NCI-H1436 treated with DMSO at 0.1 percent for 48 hours (cell line): ENCODE measurements at places on chromosomes 16 and 17.

GRCh38 chr16:86881861-86882273 is 303.5 kb downstream of the FOXL1 start:
- DNase-seq: no peak

GRCh38 chr17:39653662-39654331 is 11.4 kb upstream of the TCAP start:
- no peak for DNase-seq

- DNase-seq: no peak
These were observed 9.6 kb downstream of the FHOD1 start for GRCh38 chr16:67237396-67238277.

DNA sequence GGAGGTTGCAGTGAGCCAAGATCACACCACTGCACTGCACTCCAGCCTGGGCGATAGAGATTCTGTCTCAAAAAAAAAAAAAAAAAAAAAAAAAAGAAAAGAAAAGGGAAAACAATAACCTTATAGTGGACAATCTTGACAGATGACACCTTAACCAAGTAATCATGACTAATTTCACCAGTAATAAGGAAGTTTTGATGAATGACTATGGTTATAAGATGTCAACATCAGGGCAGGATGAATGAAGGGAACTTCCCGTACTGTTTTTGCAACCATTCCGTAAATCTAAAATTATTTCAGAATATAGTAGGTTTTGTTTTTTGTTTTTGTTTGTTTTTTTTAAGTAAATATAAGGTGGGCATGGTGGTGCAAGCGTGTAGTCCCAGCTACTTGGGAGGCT is 23.0 kb downstream of the GSPT1 start:
- no peak for DNase-seq

- no peak for DNase-seq
These were observed 893 bp downstream of the CTU2 start for GRCh38 chr16:88706965-88707826.

DNA sequence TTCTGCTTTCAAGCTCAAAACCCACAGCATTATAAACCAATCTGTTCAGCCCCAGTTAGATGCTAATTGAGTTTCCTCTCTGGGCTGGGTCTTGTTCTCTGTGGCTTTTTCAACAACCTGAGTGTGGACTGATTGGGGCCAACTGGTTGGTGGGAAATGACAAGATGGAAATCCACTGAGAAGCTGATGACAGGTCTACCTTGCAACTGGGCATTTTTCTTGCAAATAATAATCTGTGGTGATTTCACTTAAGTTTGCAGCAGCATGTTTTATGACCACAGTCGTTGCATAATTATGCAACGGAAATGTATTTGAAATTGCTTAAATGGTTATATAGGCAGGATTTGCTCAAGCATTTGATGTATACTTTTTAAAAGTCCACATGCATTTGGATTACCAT is 69.9 kb downstream of the AKAP1 start:
- no peak for DNase-seq

GRCh38 chr16:65195998-65196397 is 74.1 kb upstream of the CDH11 start:
- no peak for DNase-seq

DNA sequence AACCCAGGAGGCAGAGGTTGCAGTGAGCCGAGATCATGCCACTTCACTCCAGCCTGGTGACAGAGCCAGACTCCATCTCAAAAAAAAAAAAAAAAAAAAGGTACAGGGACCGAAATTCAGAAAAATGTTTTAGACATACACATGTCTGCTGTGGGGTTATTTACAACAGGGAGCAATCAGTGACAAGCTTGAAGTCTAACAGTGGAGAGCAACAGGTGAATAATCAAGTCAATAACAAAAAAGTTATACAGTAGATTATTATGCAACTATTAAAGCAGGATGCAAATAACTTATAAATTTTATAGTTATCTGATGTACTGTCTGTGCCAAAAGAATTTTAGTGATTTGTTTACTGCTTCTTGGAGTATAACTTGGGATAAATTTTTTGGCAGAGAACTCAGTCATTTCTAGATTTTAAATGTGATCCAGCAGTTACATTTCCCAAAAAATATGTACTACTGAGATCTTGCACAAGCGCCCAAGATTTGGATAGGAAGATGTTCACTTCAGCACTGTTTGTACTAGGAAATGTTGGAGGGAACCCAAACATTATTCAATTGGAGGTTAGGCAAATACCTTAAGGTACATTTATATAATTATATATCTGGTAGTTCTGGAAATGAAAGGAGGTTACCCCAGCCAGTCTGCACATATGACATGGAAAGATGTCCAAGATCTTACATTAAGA is 34.1 kb downstream of the EEF2K start:
- DNase-seq: no peak

DNA sequence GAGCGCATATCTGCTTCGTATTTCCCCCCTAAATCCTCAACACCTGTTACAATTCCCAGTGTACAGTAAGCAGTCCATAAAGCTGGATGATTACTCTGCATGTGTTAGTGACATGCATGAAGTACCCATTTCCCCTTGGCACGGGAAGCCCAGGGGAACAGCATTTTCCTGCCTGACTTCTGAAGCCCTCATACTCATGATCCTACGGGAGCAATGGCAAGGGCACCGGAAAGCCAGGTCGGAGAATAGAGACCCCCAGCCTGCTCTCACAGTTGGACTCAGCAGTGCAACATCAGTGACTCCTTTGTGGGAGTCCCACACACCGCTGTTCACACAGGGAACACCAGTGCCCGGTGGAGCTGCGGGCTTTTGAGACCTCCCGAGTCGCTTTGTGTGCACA is 336.9 kb downstream of the CDH13 start:
- DNase-seq: no peak

GRCh38 chr17:8741771-8742170 is 2.9 kb downstream of the CCDC42 start:
- DNase-seq: no peak

DNA sequence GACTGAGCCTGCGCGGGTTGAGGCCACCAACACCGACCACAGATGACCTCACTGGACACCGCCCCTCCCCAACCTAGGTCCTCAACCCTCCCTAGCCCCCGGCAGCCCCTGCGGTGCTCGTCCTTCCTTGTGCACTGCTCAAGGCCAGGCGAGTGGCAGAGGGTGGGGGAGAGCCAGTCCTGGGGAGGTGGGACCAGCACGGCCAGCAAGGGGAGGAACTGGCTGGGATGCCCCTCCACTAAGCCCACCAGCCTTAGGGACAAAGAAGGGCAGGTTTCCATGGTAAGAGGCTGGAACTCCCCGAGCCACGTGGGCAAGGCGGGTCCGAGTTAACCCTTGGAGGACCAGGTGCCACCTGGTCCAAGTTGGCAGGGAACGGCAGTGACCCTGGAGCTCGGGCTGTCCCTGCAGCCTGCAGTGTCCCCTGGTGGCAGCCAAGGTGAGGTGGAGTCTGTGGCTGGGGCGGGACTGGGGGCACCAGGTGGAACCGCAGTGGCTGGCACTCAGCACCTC is 9.2 kb downstream of the FSCN2 start:
- DNase-seq: no peak

DNA sequence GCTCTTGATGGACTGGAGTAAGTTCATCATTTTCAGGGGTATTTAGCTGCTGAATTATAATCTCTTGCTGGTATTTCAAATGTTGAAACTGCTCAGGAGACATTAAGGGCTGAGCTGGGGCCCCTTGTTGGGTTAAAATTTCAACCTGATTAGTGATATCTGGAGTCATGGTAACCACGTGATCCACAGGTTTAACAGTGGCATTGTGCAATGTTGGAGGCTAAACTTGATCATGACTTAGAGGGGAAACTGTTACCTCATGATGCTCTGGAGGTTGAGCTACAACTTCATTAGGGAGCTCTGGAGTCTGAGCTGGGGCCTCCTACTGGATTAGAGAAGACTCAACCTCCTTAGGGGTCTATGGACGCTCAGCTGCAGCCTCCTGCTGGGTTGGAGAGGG is 17.2 kb upstream of the MPP2 start:
- no peak for DNase-seq

GRCh38 chr17:45828171-45828570 is 16.5 kb upstream of the SPPL2C start:
- no peak for DNase-seq

GRCh38 chr16:88552815-88553214 is 17.4 kb upstream of the ZC3H18 start:
- no peak for DNase-seq

DNA sequence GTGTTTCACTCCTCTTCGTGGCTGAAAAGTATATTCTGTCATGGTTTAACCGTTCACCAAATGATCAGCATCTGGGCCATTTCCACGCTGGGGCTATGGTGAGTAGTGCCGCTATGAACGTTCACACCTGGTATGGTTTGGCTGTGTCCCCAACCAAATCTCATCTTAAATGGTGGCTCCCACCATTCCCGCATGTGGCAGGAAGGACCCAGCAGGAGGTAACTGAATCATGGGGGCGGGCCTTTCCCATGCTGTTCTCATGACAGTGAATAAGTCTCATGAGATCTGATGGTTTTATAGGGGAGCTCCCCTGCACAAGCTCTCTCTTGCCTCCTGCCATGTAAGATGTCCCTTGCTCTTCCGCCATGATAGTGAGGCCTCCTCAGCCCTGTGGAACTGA is 45.7 kb upstream of the ZNF469 start:
- no peak for DNase-seq

DNA sequence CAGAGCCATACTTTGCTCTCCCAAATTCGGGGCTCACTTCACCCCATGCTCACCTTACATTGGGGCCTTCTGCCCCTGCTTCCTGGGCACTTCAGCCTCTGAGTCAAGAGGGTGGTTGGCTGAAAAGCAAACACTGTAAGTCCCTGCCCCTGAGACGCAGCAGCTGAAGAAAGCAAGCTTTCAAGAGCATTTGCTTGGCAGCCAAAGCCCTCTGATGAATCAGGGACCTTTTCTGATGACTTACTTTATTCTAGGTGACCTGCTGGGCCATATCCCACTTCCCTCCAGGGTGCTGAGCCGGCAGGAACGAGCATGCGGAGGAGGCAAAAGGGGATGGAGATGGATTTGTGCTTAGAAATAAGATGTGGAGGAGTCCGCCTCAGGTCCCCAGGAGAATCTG is 147.0 kb upstream of the TNRC6C start:
- no peak for DNase-seq

DNA sequence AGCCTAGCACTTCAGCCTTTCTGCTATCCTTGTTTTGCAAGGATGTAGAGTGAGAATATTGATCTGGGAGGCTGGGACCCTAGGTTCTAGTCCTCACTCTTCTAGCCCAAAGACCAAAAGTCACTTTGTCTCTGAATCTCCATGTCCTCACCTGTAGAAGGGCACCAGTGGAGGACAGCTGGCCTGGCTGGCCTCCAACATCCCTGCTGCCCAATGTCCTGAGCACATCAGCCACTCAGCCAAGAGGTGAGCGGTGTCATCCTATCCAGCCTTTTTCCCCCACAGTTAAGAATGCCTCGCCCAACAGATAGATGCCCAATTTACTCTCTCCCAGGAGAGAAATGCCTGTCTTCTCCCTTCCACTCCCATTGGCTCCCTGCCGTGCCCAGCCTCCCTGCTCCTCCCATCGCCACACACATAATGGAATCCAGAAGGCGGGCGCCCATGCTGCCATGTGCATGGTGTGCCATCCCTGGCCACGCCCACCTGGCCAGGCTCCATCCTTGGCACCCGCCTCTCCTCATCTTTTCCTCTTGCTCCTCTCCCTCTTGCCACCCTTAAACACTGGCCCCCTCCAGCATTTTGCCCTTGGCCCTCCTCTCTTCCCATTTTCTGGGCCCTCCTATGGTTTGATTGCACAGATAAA is 157.3 kb upstream of the SDK2 start:
- peak; percentile 97 for DNase-seq

DNA sequence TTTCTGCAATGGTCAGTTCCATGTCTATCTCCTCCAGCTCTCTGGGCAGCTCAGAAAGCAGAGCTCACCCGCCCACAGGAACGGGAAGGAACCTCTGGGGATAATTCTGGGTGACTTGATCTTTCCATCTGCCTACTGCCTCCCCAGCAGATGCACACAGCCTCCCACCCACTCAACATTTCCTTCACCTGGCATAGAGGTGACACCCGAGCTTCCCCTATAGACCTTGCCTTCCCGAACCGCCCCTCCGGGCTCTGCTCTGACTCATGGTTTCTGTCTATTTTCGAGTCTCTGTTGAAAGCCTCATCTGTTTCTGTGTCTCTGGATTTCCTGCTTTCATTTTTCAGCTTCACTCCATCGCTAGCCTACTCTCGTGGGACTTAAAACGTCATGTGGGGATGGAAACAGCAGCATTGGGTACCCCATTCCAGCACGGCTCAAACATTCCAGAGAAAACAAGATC is 11.4 kb downstream of the GGA3 start:
- no peak for DNase-seq

GRCh38 chr17:75308732-75309629 is 19.7 kb upstream of the SLC25A19 start:
- DNase-seq: no peak

GRCh38 chr17:44207319-44207718 is 7.6 kb upstream of the ATXN7L3 start:
- DNase-seq: no peak

- DNase-seq: no peak
These were observed 5.6 kb downstream of the CD19 start for GRCh38 chr16:28937222-28937876.

DNA sequence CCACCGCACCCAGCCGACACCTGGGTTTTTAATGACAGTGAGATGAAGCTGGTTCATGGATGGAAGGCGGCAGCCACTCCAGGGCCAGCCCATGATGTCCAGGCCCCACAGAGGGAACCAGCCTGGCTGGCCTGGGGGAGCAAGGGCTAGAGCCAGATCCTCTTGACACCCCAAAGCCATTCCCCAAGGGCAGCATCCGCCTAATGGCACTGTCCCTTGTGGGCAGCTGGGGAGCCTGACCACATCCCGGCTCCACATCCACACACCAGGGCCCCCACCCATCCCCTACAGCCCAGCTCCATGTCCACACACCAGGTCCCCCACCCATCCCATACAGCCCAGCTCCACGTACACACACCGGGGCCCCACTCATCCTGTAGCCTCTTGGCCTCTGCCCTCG is 53.3 kb upstream of the ACSF3 start:
- DNase-seq: no peak

GRCh38 chr16:28219282-28219681 is 7.5 kb upstream of the XPO6 start:
- DNase-seq: no peak

DNA sequence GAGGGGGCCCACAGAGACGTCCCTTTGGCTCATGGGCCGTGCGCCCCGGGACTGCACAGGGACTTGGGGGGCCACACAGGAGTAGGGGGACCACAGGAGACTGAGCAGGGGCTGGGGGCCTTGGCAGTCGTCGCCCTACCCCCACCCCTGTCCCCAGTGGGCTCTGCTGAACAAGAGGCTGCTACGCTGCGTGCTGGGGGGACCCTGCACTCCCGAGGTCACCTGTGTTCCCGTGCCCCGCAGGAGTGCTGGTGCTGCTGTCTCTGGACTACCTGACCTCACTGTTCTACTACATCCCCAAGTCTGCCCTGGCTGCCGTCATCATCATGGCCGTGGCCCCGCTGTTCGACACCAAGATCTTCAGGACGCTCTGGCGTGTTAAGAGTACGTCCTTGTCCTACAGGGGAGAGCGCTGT is 14.4 kb upstream of the RNF213 start:
- no peak for DNase-seq
